ENCODE measurements at places on chromosomes 7 and 10.

- DNase-seq = no peak
Observed at GRCh38 chr7:70053421-70053820, 455.1 kb downstream of the AUTS2 start.

DNA sequence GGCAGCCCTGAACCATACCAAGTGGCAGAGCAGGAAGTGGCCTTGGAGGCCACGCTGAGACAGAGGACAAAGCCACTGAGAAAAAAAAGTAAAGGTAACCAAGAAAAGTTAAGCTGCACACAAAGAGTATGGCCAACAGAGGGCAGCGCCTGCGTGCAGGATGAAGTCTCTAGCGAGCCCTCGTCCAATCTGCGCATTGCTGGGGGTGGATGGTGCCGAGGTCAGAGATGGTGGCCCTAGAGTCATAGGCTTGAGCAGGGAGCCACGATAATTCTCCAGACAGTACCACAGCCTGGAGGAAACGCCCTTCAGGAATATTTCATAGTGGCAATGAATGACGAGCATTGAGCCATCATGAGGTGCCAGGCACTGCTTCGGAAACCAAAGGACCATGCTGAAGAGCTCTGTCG is 9.7 kb downstream of the ATP6V0E2 start:
- no peak for DNase-seq

DNA sequence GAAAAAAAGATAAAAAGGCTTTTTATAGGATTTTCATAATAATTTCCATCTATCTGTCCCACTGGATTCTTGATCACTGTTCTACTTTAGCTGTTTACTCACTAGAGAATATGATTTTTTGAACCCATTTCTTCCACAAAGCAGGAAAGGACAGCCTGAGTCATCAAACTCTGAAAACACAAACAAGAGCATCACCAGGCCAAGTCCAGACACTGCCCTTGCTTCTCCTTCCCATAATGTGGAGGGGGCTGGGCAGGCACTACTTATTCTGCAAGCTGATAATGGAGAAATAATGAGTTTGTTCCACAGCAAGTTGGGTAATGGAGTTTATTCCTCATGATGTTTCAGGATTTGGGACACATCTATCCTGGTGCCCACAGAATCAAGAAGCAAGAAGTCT is 13.0 kb upstream of the KCNIP2 start:
- DNase-seq = no peak

GRCh38 chr10:91312382-91312733 is 91.9 kb downstream of the PCGF5 start:
- DNase-seq = no peak

DNA sequence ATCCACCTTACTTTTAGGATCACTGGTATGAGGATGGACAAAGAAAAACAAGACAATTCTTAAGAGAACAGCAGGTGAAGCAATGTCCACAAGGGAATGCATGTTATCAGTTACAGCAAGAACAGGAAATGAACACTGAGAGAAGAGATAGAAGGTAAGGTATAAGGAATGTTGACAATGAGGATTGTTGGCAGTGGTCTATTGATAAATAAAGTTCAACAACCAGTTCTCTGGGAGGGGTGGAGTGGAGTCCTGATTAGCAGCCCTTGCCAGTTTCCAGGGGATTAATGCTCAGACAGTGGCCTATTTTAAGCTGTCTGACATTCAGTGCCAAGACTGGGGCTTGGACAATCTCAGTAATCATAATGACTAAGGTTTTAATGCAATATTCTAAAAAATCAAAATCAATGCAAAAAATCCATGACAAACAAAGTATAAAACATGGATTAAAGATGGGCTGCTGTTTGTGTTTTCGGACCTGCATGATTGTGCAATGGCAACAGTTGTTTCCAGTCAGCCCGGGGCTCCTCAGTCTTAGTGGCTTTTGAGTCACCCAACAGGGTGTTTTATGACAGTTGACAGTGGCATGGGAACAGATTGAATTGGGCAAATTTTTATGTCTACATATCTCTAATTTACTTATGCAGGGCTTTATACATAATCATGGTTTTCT is 13.8 kb upstream of the AKR1B1 start:
- no peak for DNase-seq

DNA sequence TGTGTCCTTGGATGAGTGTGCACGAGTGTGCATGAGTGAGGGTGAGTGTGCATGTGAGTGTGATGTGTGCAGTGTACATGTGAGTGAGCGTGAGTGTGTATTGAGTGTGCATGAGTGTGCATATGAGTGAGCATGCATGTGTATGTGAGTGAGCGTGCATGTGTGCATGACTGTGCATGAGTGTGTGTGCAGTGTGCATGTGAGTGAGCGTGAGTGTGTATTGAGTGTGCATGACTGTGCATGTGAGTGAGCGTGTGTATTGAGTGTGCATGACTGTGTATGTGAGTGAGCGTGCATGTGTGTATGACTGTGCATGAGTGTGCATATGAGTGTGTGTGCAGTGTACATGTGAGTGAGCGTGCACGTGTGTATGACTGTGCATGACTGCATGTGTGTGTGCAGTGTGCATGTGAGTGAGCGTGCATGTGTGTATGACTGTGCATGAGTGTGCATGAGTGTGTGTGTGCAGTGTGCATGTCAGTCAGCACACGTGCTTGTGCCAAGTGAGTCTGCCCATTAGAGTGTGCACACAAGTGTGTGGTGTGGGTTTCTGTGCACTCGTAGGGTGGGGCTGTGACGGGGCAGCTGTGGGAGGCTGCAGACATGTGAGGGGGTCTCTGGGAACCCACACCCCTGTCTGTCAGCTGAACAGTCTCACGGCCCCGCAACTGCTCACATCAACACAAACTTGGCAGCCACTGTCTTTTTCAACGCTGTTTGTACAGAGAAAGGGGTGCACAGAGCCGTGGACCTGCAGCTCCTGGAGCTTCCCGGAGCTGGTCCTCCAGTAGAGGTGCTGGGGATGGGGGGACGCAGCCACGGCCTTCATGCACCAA is 14.8 kb downstream of the FOXL3 start:
- DNase-seq = no peak

GRCh38 chr7:47601881-47602249 is 20.0 kb upstream of the TNS3 start:
- no peak for DNase-seq

DNA sequence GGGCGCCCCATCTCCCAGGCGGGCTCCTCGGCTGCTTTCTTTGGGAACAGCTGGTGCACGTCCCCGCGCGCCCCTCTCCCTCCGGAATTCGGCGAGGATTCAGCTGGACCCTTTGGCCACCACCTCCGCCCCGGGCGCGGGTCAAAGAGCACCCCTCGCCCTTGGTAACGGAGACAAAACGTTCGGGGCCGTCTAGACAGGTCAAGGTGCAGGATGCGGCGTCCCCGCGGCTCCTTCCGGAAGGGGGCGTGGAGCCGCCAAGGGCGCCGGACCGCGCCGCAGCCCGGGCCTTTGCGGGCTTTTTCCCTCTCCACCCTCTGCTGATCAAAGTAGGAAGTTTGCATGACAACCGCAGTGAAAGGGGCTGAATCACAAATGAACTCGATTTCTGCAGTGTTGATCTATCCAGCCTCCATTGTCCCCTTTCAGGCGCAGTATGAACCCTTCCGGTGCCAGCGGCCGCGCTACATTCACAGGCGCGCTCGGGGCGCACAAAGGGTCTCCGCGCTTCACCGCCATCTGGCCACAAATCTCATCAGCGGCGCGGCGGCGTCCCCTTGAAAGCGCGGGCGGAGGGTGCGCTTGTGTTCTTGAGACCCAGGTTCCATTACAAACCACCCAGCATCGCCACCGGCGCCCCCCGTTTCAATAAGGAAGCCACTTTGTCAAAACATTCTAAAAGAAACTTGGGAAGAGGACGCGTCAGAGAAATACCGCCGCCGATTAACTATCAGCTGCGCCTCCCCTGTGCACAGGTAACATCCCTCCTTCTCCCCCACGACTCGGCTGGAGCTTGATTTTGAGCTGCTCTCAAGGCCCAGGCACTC is 36.4 kb downstream of the CNPY1 start:
- DNase-seq = no peak

DNA sequence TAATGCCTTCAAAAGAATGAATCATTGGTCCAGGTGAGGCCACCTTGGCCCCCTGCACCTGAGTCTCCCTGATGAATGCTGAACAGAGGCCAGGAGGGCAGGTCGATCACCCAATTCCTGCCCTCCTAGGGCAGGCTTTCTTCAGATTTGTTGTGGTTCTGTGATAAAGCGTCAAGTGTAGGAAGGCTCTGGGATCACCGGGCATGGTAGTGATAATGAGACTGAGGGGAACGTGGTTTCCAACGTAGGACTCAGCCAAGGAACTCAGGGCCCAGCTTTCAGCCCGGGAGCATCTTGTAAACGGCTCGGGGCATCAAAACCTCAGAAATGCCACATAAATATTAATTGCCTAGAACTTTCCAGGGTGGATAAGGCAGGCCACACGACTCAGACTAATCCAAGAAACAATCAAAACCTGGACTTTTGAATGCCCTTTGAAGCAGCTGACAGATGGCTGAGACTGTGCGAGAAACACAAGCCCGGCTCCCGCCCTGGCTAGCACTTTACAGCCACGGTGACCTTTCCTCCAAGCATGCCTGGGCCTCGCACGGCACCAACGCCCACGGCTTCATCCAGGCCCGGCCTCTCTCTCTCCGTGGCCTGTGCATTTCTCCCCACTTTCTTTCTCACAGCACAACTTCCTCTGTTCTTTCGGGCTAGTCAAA is 239.3 kb upstream of the GRB10 start:
- no peak for DNase-seq

DNA sequence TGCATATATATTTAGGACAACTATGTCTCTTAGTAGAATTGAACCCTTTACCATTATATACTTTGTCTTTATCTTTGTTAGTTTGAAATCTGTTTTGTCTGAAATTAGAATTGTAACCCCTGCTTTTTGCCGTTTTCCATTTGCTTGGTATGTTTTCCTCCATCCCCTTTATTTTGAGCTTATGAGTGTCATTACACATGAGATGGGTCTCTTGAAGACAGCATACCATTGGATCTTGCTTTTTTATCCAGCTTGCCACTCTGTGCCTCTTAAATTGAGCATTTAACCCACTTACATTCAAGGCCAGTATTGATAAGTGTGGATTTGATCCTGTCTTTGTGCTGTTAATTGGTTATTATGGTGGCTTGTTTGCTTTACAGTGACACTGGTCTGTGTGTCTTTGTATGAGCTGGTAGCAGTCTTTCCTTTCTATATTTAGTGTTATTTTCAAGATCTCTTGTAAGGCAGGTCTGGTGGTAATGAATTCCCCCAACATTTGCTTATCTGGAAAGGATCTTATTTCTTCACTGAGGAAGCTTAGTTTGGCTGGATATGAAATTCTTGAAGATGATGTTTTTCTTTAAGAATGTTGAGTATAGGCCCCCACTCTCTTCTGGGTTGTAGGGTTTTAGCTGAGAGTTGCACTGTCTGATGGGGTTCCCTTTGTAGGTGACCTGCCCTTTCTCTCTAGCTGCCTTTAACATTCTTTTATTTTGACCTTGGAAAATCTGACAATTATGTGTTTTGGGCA is 149.5 kb downstream of the AHR start:
- DNase-seq = no peak

- no peak for DNase-seq
Observed at GRCh38 chr7:4479367-4480039, 202.6 kb upstream of the FOXK1 start.

DNA sequence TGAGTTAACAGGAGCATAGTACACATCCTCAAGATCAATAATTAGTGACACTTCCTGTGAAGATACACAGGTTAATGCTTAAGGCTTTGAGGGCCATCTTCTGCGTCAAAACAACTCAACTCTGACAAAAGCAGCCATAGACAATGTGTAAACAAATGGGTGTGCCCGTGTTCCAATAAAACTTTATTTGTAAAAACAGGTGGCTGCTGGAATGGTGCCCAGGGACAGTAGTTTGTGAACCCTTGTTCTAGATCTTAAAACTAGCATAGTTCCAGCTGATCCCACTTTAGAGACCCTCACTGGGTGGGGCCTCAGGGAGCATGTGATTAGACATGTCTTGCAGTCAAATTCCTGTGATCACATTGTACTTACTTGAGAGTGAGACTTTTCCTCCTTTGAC is 7.8 kb downstream of the OR2A14 start:
- DNase-seq = no peak

- DNase-seq = no peak
Observed at GRCh38 chr10:69181433-69181832, 1.4 kb downstream of the SUPV3L1 start.

DNA sequence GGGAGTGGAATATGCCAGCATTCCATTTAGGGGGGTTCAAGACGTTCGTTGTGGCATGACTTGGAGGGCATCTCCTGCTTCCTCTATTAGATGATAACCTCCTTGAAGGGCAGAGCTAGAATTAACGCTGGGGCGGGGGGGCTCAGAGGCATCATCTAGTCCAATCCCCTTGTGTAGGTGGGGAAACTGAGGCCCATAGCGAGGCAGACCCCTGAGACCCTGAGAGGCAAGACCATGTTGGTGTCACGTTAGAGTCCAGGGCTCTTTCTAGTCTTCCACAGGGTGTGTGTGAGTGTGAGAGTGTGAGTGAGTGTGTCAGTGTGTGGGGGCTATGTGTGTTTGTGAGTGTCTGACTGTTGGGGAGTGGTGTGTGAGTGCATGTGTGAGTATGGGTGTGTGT is 29.3 kb upstream of the NUB1 start:
- DNase-seq = no peak

DNA sequence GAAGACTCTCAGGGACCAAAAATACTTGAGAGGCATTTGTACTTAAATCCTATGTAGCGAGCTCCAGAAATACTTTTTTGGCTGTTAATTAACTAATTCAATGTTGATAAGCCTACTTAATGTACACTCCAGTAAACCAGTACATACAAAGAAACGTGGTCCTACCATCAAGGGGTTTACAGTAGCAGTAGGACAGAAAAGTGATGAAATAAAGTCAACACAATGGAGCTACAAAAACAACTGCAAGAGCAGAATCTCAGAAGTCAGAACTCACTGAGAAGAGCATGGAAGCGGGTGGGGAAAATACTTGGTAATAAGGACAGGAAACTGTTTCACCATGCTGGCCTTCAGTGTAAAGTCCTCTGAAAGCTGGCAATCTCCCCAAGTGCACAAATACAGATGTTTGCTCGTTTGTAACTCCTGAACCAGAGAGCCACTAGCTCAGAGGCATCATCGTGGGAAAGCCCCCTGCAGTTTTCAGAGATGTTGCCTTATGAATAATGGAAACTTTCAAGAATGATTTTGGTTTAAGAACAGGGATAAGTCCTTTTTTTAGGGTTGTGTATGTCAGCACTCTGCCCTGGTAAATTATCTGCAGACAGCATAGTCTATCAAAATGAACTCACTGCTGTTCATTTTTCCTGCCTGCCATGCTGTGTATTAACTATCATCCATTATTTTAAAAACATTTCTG is 233.2 kb downstream of the SORCS1 start:
- no peak for DNase-seq

DNA sequence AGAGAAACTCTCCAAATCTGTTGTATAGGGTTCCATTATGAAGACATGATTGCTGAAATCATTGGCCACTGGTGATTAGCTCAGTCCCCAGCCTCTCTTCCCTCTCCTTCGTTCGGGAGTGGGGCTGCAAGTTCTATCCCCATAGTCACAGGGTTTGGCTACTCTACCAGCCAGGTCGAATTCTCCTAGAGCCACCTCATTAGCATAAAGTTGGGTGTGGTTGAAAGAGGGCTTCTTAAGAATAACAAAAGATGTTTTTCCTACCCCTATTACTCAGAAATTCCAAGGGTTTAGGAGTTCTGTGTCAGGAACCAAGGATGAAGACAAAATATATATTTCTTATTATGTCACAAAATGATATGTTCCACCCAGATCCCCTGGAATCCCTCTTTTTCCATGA is 166.2 kb upstream of the YAE1 start:
- DNase-seq = no peak
